ENCODE measurements at places on chromosomes 3 and 15.

DNA sequence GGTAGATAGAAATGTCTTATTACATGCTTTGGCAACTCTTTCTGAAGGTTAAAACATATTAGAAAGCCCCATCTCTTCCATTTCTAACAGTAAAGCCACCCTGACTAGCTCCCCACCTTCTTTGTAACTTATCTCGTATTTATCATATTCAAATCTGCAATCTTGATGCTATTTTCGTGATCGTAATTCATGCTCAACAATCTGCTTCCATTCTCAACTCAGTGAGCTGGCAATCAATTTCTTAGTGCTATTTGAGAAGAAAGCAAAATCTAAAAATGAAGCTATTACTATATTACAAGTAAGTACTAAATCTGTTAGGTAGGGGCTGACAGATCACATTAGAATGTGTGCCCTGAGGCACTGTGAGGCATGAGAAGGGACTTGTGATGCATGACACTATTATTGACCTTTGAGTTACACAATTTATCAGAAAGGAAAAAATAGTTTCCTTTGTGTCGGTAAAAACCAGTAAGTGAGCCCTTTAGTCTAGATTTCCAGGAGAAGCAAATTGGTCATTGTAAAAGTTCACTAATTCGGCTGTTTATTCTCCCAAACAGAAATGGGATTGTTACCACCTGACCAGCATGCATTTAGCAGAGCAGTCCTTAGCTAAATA is 379.7 kb upstream of the CNTN6 start:
- no peak for DNase-seq

- no peak for DNase-seq
Measured at GRCh38 chr15:58532126-58532525, 100.3 kb downstream of the LIPC start.

DNA sequence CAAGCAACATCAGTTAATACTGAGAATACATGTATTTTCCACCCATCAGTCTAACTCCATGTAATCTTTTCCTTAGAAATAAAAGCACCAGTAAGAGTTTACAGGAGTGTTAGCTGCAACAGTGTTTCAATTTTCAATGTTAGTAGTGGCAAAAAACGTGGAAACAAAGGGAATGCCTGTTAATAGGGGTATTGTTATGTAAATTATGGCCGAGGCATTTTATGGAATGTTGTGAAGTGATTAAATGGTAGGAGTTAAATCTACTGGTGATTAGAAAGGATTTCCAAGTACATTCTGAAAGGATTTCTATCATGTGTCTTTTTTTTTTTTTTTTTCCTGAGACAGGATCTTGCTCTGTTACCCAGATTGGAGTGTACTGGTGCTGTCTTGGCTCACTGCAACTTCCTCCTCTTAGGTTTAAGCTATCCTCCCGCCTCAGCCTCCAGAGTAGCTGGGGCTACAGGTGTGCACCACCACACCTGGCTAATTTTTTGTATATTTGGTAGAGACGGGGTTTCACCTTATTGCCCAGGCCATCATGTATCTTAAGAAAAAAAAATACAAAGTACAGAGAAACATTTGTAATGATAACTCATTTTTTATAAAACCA is 6.6 kb downstream of the ATP6V1A start:
- no peak for DNase-seq

DNA sequence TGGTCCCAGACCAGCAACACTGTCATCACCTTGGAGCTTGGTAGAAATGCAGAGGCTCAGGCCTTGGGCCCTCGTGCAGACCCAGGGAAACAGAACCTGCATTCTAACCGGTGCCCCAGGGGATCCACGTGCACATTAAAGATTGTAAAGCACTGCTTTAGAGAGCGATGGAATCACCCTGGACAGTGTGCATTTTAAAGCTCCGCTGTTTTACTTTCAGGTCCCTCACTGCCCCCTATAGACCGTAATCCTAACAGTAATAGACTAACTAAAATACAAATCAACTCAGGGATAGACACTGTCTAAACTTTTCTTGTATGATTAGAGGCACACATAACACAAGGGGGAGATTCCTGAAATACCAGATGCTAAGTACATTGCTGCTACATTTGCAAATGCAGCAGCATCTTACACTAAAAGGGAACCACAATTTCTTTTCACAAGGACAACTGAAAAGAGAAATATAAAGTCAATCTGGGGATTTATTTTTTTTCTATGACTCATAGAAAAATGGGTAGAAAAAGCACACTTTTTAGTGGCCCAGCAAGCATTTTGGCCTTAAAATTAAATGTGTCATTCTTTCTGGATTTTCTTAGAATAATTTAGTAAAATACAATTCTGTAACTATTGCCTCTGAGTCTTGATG is 10.5 kb upstream of the SH3GL3 start:
- no peak for DNase-seq

DNA sequence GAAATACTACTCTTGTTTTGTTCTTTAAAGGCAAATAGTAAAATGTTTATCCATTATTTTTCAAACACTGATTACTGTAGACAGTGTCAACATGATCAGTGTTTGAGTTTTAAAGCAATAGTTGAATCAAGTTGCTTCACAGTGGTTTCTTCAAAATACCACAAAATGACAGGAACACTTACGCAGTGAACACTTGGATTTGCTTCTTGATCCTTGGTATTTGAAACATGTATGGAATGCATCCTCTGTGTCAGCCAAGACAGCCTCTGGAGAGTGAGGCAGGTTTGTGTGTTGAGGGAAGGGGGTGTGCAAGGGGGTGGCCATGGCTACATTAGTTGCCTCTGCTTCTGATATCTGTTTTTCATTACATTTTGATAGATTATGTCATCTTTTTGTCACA is 413.0 kb downstream of the RBMS3 start:
- DNase-seq, result no peak

GRCh38 chr3:125332504-125332903 is 42.6 kb downstream of the ZNF148 start:
- DNase-seq, result no peak

GRCh38 chr15:86076468-86076867 is 3.2 kb upstream of the AGBL1 start:
- no peak for DNase-seq

- DNase-seq, result no peak
Measured at GRCh38 chr15:25793354-25794050, 69.6 kb downstream of the ATP10A start.

DNA sequence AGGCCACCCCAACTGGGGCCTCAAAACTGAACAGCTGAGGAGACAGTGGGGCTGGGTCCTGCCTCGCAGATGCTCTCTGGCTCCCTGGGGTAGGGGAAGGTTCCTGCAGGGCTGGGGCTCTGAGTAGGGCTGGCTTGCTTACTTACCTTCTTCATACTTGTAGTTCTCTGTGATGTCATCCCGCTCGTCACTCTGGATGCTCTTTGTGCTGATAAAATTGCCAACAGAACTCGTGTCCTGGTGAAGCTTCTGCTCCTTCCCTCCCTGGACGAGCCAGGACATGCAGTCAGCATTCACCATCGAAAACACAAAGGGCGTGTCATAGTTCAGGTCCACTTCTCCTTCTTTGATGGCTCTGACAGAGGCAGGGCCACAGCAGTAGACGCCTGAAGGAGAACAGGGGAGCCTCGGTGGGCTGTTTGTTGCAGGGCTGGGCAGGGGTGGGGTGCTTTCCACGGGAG is 17.9 kb upstream of the EPB42 start:
- no peak for DNase-seq

- DNase-seq, result no peak
Measured at GRCh38 chr15:94306700-94307650, 75.6 kb downstream of the MCTP2 start.

DNA sequence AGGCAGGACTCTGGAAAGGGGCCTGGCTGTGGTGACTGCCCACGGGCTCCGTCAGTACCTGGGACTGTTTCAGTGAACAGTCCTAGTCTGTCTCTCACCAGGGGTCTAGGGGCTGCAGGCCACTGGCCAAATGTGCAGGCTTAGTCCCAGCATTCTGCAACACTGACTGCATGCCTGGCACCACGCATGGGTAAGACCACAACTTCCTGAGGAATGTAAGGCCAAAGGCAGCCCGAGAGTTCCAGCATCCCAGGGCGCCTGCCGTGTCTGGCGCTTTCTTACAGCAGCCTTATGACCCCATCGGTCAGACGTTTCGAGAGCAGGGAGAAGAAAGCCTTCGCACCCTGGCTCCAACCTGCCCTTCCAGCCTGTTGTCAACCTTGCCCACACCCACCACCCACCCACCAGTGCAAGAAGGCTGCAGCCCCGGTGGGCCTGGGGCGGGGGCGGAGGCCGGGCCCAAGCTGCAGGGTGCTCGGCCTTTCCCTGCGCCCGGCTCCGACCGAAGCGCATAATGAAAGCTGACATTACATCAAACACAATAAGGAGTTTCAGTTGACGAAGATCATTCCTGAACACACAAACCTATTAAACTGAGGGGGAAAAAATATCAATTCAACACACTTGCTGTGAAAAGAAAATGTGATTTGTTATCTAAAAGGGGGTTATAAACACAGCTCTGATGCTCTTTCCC is 29.5 kb upstream of the TMEM115 start:
- no peak for DNase-seq

GRCh38 chr3:124281453-124282316 is 289.8 kb upstream of the ROPN1 start:
- no peak for DNase-seq

DNA sequence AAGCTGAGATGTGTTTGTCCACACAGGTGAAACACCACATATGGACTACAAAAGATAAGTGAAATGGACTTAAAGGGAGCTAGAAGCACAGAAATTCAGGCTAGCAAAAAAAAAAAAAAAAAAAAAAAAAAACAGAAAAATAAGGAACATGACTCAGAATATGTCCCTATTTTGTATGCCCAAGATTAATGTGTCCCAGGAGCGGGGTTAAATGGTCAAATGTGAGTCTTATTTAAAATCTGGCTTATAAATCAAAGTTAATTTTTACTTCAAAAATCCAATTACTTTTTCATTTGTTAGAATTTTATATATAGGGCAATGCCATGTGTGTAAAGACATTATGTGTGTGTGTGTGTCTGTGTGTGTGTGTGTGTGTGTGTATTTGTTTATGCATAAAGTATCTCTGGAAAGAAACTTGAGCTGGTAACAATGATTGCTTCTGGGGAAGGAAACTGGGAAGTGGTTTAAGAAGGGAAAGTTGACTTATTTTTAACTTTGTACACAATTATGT is 986.5 kb downstream of the ROBO2 start:
- DNase-seq, result no peak

- DNase-seq, result no peak
Measured at GRCh38 chr15:71093054-71094024, 21.9 kb upstream of the THSD4 start.

DNA sequence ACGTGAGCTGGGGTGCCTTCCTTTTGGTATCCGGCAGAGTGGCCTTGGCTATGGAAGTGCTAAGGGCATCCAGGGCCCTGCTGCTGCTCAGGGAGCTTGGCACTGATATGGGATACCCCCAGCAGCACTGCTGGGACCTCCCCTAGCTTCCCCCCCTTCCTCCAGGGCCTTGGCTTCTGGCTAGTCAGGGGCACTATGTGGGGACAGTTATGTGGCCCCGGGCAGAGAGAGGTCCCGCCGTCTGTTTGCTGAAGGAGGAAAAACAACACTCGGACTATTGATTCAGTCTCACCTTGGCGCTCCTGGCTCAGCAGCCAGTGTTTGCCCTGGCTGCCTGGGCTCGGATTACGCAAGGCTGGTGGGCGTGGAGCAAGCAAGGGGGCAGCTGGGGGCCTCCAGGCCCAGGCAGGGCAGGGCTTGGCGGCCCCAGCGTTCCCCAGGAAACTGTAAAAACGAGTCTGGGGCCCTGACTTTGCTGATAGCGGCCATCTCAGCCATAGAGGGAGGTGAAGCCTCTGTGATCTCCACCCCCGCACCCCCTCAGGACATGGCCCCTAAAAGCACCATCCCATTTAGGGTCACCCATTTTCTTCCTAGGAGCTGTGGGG is 5.7 kb downstream of the FURIN start:
- DNase-seq, result no peak

All from hematopoietic multipotent progenitor cell treated with erythropoietin and hydrocortisone succinate and interleukin-3 and kit ligand, for 15 days (in vitro differentiated cells).